ENCODE measurements at places on chromosomes 7 and 10. TPM values are rescaled to one million over a fixed set of nuclear protein-coding genes. Genes with fewer than 3 reads are reported as not detected.

DNA sequence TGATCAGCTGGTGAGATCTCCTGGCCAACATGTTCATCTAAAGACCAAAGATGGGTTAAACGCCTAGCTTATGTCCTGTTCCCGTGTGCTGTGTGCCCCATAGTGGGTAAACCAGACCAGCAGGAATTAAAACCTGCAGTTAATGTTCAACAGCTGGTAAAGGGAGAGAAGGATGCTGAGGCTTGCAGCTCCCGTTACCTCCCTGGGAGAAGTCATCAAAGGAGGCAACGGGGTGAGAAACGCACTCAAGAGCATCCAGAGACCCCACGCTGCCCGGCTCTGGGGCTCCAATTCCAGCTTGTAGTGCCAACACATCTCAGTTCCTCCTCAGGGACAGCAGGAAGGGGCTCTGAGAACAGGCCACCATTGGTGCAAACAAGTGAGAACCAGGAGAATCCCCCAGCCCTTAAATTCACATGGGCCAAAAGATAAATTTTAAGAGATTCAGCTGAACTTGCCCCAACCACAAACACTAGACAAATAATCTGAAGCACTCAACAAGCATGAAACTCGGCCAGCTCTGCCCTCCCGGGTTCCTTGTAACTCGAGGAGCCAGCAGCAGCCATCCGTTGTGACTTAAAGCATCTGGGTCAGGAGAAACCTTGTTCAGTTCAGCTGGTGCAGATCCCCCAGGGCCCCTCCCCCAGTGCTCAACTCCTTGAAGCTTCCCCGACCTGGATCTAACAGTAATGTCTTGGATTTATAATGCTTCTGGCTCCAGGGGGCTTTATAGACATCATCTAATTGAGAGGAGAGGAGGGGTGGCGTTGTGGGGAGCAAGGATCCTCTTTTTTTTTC is 29.4 kb downstream of the FAM241B start:
- no peak for DNase-seq

- no peak for DNase-seq
These were observed 79.4 kb upstream of the EN2 start for GRCh38 chr7:155378580-155378934.

DNA sequence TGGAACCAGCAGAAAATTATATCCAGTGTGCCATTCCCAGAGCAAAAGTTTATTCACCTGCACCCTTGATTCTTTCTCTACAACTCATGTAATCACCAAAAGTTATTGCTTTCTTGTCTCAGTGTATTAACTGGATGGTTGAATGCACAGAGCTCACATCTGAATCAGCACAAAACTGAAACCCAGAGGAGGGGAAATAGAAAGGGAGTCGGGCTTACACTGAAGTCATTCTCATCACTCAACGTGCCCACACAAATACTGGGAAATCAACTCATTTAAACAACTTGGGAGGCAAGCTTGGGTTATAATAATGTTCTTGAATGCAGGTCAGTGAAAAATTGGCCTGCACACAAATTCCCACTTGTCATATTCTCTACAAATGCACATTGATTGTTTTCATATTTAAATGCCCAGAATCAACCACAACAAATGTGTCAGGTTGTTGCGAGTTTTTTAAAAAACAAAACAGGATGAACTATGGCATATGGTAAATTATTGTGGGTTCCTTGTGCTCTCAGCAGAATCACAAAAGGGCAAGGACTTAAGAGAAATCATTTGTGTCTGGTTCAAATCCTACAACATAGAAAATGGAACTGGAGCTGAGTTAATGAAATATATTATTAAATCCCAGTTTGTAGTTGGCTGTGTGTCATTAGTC is 125.9 kb upstream of the NOBOX start:
- no peak for DNase-seq

GRCh38 chr7:148118371-148118770 is 472.2 kb upstream of the C7orf33 start:
- DNase-seq = no peak

- DNase-seq = no peak
These were observed 849.6 kb upstream of the MBL2 start for GRCh38 chr10:53622201-53622600.

DNA sequence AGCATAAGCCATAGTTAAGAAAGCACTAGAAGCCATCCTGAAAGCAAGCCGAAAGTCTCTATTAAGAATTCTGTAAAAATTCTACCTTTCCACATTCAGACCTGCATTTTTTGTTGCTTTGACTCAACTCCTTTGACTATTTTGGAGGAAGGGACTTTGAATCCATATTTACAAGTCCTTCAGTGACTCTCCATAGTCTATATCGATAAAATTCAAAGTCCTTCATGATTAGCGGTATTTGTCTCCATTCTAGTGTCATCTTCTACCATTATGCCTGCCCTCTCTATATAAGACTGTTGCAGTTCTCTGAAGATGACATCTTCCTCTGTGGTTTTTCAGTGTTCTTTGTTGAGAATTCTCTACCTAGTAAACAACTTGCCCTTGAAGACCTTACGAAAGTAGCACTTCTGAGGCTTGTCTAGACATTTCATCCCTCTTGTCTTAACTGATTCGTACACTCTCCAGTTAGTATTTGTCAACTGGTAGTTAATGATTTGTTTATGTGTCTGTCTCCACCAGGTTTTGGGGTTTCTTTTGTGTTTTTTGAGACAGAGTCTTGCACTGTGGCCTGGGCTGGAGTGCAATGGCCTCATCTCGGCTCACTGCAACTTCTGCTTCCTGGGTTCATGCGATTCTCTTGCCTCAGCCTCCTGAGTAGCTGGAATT is 1.7 kb downstream of the CCSER2 start:
- peak; percentile 67 for DNase-seq

DNA sequence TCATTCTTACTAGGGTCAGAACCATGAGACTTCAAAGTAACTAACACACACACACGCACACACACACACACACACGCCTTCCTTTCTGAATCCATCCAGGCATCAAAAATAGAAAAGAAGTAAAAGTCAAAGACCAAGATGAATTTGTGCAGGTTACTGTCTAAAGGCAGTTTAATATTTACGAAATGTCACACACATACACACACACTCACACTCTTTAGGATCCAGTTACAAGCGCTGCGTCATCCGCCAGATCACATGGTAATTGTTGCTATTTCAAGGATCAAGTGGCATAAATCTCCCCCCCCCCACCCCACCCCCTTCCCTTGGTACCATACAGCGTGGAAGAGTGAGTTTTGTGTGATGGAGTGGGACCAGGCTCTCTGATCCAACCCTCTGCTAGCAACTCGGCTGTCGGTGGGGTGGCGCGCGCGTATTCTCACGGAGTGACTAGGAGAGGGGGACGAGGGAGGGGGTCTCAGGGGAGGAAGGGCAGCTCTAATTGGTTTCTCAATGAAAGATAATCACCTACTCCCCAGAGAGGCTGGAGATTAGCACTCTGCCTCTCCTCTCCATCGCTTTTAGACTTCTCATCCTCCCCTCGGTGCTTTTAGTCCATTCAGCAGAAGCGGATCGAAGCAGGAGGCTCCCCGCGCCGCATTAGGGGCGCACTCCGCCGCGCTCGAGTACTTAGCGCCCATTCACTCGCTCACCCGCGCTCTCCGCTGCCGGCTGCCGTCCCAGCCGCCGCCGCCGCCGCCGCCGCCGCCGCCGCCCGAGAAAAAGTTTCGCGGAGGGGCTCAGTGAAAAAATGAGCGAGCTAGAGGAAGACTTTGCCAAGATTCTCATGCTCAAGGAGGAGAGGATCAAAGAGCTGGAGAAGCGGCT is 83.5 kb upstream of the PRKG1 start:
- no peak for DNase-seq

- DNase-seq = no peak
These were observed 378.8 kb upstream of the SHH start for GRCh38 chr7:156191090-156191489.

DNA sequence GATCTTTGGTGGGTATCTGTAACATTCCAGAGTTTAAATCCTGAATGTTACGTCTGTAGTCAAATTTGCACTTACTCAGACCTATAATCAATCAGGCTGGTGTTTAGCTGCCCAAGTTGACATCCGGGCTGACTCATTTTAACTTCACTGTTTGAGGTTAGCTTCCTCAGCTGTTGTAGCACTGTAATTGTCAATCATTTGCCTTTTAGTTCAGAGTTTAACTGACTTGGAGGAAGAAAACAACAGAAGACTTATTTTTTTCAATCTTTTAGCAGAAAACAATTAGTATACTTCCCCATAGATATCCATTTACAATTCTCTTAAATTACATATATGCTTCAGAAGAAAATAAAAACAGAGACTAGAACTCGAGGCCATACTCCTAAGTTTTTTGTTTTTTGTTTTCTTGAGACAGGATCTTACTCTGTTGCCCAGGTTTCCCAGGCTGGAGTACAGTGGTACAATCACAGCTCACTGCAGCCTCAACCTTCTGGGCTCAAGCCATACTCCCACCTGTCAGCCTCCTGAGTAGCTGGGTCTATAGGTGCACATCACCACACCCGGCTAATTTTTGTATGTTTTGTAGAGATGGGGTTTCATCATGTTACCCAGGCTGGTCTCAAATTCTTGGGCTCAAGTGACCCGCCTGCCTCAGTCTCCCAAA is 38.5 kb upstream of the LRRC17 start:
- DNase-seq = no peak

- DNase-seq = no peak
These were observed 27.8 kb downstream of the CHST15 start for GRCh38 chr10:124065382-124066125.

GRCh38 chr7:88458946-88459345 is 152.3 kb upstream of the STEAP4 start:
- no peak for DNase-seq

DNA sequence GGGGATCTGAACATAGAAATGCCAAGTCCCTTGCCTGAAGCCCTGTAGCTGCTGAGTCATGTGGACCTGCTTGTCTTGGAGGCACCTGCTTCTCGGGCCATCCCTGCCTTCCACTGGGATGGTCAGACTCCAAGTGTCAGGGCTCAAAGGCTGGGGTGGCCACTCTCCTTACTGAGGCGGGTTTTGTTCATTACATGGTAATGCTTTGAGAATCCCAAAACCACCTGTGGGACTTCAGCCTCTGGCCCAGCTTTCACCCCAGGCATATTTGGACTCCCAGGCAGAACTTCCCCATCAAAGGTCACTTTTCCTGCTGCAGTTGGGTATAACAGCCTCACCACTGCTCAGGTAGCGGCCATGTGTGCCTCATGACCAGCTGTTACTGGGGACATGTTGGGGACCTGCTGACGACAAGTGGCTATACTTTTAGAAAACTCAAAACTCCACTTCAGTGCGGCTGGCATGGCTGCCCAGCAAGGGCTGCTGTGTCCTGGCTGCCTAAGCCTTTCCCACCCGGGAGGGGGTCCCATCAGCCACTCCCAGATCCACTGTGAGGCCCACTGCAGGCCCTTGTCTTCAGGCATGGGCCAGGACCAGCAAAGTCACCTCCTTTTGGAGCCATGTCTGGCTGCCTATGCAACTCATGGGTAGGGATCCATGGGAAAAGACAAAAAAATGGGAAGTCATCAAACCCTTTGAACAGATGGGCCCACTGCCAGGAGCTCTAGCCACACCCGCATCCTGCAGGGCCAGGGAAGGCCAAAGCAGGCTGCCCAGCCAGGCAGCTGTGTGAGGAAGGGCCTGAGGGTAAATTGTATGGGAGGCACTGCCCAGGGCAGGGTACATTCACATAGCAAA is 96.7 kb downstream of the ARHGAP22 start:
- DNase-seq = no peak

DNA sequence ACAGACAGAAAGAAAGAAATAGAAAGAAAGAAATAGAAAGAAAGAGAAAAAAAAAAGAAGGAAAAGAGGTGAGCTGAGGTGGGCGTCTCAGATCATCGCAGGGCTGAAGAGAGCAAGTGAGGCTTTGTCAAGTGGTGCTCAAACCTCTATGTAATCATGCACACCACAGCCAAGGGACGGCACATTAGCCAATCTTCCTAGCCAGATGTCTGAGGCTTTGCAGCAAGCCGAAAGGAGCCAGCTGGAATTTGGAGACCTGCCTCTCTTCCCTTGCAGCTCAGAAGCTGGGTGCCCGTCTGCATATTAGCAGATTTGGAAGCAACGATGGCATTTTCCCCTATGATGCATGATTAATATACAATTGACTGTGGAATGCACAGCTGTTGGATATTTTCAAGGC is 52.5 kb downstream of the ADRA2A start:
- no peak for DNase-seq

DNA sequence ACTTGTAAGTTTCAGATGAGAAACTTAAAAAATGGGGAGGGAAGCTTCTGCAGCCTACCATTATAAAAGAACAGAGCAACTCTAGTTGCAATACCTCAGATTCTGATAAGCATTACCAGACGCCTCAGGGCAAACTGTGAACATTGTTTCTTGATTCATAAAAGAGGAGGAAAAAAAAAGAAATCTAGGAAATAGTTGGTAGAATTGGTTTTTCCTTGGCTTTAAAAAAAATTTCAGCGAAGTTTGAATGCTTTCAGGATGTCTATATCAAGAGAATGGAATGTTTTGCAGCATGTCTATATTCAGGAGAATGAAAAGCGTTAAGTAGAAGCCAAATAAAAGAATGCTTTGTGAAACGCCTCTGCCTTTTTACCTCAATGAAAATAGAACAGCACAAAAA is 17.5 kb upstream of the ANLN start:
- DNase-seq = no peak

DNA sequence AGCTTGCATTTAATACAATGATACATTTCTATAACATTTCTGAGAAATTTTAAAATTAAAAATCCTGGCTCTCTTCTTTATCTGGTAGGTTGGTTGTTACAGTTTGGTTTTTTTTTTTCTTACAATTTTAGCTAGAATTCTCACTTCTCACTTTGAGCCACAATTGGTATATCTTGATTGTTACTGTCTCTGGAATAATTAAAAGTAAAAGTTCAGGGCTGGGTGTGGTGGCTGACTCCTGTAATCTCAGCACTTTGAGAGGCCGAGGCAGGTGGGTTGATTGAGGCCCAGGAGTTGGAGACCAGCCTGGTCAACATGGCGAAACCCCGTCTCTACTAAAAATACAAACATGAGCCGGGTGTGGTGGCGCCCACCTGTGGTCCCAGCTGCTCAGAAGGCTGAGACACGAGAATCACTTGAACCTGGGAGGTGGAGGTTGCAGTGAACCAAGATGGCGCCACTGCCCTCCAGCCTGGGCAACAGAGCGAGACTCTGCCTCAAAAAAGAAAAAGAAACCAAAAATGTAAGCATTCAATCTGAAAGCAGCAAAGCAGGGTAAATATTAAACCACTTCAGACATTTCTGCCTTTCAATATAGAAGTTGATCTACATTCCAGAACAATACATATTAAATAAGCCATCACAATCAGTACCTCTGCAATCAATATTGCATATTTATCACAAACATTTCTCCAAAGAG is 88.6 kb upstream of the PFKP start:
- DNase-seq = no peak

FAM3C gene
- total RNA-seq = 20.9 TPM

EEPD1 gene
- total RNA-seq = 6.3 TPM

LRRTM3 gene
- total RNA-seq = not detected

CFAP46 gene
- not detected for total RNA-seq

VSTM4 gene
- not detected for total RNA-seq

DNAJB12 gene
- total RNA-seq = 26.3 TPM

ZC3HAV1L gene
- 4.6 TPM for total RNA-seq

CC2D2B gene
- not detected for total RNA-seq

GIMAP8 gene
- 59.0 TPM for total RNA-seq

KCNIP2 gene
- 3.4 TPM for total RNA-seq

TEX47 gene
- not detected for total RNA-seq

All from CD4-positive, alpha-beta memory T cell (primary cell).